A673 (cell line): ENCODE measurements at places on chromosomes 3 and 15. TPM values are rescaled to one million over a fixed set of nuclear protein-coding genes. Genes with fewer than 3 reads are reported as not detected.

Gene IGDCC3
- 0.28 and 0.32 TPM in 2 replicates for total RNA-seq

Gene DNAH1
- total RNA-seq: 1.3 and 1.8 TPM in 2 replicates

GRCh38 chr3:24523215-24523614 is 28.6 kb upstream of the THRB start:
- H3K27ac ChIP-seq: no peak overlapping the region
- H3K36me3 ChIP-seq: no peaks in the 10 kb centered on the region
- no peak overlapping the region for H3K4me3 ChIP-seq

DNA sequence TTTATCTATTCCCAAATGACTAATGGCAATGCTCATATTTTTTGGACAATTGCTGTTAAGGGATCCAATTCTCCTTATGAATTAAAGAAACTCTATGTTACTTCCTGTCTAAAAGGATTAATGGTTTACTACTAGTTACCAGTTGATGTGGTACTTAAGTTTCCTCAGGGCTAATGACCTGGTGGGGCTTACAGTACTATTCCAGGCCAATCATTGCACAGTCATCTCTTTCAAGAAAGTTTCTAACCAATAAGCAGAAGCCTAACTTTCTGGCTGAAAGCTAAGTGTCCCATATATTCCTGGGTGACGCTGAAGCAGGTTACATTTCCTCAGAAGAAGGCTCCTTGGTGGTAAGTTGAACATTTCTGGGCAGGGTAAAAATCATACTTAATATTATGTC is at the start of gene SLC12A1:
Gene SLC12A1, plus strand, starts transcription at position 322 of the 400 bp plus-strand sequence. CDS start 1,418 bp downstream, outside the sequence.
- H3K27ac ChIP-seq: no peak within 1 kb of the TSS
- no peaks in the 10 kb centered on the region for H3K36me3 ChIP-seq
- peaks cover 9% of the 10 kb centered on the region for H3K27me3 ChIP-seq
- no peak for DNase-seq
- H3K4me1 ChIP-seq: no peaks in the 10 kb centered on the region
- no peak within 1 kb of the TSS for H3K4me3 ChIP-seq

DNA sequence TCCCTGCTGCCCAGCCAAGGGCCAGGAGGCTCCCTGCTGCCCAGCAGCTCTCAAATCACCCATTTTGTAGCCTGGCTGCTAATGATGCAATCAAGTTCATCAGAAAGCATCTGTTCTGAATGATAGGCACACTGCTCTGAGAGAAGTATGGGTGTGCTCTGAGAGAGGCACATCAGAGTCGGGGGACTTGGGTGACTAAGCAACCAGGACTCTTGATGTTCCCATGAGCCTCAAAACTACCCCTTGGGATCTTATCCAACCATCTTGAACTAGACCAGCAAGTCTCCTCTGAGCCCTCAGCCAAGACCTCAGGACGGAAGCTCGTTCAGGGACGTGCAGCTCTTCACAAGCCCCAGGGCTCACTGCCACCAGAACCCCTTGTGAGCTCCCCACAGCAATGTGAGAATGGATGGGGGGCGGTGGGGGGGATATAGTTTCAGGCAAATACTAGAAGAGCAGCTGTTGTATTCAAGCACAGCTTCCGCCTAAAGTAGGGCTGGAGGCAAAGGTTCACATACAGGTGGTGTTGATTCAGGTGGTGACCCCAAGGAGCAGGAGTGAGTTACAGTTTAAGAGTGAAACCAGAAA is 52.2 kb upstream of the HES1 start:
- H3K36me3 ChIP-seq: no peaks in the 10 kb centered on the region
- H3K27me3 ChIP-seq: no peaks in the 10 kb centered on the region
- DNase-seq: no peak
- peaks cover 53% of the 10 kb centered on the region for H3K4me1 ChIP-seq

DNA sequence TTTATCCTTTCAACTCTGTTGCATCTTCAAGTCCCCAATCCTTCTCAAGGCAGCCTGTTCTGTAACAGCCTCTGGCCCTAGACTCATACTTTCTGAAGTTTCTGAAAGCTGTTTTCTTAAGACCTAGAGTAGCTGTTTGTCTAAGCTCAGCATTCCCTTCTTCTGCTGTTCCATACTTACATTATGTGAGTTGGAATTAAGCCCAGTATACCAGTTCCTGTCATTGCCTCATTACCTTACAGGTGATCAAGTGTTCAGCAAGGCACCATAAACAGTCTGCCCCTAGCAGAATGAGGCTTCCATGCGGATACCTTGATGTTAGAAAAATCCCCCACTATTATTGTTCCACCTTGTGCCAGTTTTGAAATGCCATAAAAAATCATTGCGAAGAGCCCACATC is 180.6 kb downstream of the PLCL2 start:
- H3K27ac ChIP-seq: no peak overlapping the region
- no peak overlapping the region for H3K4me3 ChIP-seq
- H3K27me3 ChIP-seq: no peaks in the 10 kb centered on the region
- no peak for DNase-seq
- no peaks in the 10 kb centered on the region for H3K36me3 ChIP-seq

GRCh38 chr3:133329626-133330025 is 70.2 kb upstream of the BFSP2 start:
- H3K36me3 ChIP-seq: no peaks in the 10 kb centered on the region
- H3K27ac ChIP-seq: no peak overlapping the region
- H3K27me3 ChIP-seq: peaks cover 48% of the 10 kb centered on the region
- no peak overlapping the region for H3K4me3 ChIP-seq

- H3K4me3 ChIP-seq: no peak overlapping the region
- no peaks in the 10 kb centered on the region for H3K4me1 ChIP-seq
- H3K27ac ChIP-seq: no peak overlapping the region
- no peak for DNase-seq
Observed at GRCh38 chr15:47812470-47812999, 95.2 kb downstream of the SEMA6D start.
